Activated naive CD4-positive, alpha-beta T cell (primary cell): ENCODE measurements at places on chromosomes 6 and 20.

DNA sequence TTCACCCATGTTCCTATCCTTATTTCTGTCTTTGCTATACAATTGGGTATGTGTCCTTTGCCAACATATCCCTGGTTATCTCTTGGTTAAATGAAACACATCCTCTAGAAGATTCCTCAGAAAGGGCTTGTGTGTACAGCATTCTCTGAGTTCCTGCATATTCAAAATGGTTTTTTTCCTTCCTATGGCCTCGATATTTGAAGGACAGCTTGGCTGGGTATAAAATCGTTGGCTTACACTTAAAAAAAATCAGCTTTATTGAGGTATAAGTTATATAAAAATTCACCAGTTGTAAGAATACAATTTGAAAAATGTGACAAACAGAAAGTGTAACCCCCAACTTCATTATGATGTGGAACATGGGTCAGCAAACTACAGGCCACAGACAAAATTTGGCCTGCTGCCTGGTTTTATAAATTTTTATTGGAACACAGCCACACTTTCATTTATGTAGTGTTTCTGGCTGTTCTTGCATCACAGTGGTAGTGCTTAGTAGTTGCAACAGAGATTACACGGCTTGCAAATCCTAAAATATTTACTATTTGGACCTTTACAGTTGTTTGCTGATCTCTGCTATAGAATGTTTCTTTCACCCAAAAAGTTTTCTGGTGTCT lies 16.7 kb downstream of the PCMT1 start:
- DNase-seq, result no peak

DNA sequence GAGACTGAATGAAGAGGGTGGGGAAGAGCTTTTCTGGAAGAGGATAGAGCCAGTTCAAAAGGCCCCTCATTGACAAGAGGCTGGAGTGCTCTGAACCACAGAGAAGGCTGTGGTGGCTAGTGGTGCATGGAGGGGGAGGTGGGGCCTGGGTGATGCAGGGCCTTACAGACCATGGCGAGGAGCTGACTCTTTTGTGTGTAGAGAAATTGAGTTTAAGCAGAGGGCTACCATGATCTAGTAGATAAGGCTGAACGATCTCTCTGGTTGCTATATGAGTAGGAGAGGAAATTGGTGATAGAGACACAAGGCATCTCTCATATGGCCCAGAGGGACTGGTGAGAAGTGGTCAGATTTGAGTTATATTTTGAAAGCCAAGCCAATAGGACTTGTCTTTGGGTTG lies 137.6 kb downstream of the UST start:
- no peak for DNase-seq

DNA sequence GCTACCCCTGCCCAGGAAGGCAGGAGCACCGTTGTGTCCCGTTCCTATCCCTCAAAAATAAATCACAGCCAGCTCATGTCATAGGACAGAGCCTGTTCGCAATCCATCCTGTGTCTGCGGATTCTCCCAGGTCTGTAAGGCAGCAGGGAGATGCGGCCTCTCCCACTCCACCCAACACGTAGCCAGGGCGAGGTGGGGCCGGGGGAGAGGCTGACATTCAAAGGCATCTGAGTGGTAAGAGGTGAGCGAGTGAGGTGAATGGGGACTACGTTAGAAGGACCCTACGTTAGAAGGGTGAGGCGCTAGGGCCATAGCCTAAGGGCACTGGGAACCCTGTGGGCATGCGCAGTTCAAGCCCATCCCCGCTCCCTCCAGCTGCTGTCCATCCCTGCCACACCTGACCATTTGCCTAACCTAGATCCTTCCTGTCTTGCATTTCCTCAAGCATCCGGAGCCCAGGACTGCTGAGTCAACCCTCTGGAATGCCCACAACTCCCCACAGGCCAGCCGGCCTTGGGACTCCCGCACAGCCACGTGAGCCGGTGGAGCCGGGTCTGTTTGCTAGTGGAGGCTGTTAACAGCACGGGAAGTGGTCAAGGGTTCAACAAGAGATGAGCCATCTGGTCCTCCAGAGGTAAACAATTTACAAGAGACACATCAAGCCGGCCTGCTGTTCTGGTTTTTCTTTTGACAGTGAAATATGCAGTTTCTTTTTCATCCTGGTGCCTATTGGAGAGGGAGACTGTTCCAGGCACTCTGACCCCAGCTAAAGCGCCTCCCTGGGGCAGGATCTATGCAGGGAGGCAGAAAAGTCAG lies 45.9 kb downstream of the RIPOR3 start:
- no peak for DNase-seq

DNA sequence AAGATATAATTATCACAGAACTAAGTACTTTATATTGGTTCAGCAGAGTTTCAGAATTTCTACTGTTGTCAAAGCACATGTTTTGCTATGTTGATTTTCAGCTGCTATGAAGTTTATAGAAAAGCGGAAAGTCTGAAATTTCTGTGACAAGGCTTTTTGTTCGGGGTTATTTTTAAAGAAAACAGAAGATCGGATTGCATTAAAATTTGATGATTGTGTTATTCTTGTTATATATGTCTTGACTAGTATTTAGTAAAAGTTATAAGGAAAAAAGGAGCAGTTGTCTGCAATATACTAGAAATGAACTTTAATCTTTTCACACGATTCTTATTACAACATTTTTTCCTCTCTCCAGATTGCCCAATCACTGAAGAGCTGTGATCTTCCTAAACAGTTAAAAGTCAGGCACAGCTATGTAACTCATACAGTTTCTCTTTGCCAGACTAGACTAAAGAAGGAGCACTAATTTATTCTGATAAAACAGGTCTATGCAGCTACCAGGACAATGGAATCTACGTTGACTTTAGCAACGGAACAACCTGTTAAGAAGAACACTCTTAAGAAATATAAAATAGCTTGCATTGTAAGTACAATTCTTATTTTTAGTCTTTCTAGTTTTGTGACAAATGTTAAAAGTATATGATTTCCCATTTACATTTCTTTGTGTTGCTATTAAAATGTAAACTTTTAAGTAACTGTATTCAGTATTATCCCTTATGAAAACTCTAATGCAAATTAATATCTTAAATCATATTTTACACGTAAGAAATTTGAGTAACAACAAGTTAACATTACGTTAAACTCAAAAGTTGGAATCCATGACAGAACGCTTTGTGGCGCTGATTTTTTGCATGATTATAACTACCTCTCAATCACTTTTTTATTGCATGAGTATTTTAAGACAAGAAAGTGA lies at the start of gene ENPP3:
TSS of gene ENPP3 (plus strand) at position 423 of the 913 bp plus-strand sequence. CDS start at position 506, 83 bp downstream.
- no peak for DNase-seq

DNA sequence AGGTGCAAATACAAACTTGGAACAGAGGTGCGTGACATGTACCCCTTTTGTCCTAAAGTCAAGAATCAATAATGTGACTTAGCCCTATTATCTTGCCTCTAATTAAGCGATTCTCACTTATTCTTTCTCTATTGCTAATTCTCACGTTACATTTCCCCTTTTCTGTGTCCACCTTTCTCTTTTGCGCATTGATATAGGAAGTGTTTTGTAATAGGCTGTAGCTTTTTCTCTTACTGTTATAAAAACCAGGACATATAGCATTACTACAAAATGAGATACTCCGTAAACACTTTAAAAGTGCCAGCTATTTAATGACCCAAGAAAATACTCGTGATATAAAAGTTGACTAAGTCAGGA lies 669 bp upstream of the TMEM30A start:
- no peak for DNase-seq

DNA sequence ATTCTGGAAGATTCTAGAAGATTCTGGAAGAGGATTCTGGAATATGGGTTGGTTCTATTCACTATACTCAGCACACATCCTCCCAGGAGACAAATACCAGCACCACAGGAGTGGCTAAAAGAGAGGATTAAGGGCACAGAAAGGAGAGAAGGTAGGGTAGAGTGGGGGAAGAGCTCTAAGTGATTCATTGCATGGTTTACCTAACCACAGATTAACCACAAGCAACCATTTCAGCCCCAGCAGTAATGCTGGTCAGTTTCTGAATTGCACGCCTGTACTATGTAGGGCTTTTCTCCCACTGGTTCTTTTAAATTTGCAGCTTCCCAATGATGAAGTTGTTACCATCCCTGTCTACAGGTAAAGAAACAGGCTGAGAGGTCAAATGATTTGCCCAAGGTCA lies 192.7 kb upstream of the PMEPA1 start:
- no peak for DNase-seq

DNA sequence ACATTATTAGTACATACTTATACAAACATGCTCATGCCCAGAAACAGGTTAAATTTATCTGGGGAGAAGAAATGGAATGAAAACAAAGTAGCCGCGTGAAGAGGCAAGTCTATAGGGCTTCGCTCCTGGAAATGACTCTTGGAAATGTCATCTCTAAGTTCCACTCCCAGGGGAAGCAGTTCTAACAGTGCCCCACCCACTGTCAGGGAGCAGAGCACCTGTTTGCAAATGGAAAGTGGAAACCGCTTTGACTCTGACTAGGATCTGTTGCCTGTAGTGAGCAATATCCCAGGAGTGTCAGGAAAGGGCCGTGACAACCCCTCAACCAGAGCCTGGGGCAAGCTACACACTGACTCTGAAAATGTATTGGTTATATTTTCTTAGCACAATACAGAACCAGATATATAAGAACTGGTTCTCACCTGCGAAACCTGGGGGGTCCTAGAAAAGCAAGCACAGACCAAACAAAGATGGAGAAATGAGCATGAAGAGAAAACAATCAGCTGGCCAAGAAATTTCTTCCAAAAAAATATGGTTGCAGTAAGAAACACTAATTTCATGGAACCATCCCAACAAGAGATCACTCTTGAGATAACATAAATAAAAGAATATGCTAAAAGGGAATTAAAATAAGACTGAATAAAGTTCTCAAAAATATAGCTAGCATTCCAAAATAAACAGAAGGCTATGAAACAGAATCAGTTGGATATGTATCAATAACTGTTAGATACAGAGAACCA lies 47.5 kb upstream of the CRISP1 start:
- no peak for DNase-seq

GRCh38 chr6:35191889-35192288 lies 21.9 kb upstream of the SCUBE3 start:
- no peak for DNase-seq

DNA sequence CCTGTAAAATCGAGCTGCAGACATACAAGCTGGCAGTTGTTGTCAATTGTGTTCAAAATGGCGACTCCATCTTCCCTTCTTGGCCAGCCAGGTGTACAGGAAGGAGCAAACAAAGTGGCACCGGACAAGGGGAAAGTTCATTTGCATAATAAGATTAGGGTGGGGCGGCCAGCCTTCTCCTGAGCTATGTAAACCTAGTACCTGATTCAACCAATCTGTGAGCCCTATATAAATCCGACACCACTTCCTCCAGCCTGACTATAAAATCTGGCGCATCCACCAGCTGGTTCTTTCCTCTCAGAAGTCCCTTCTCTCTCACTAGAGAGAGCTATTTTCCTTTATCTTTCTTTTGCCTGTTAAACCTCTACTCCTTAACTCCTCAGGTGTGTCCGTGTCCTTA lies 8.1 kb upstream of the HBS1L start:
- no peak for DNase-seq

DNA sequence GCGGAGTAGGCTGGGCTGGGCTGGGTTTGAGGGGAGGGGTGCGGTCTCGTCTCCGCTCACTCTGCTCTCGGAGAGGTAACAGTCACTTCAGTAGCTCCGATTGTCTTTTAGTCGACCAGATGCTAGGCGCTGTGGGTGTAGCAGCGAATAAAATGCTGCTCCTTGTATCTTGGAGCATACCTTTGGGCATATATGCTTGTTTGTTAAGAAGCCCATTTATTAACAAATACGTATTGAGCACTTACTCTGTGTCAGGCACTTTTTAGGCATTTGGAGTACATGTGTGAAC lies 545 bp downstream of the ACTR5 start:
- no peak for DNase-seq

DNA sequence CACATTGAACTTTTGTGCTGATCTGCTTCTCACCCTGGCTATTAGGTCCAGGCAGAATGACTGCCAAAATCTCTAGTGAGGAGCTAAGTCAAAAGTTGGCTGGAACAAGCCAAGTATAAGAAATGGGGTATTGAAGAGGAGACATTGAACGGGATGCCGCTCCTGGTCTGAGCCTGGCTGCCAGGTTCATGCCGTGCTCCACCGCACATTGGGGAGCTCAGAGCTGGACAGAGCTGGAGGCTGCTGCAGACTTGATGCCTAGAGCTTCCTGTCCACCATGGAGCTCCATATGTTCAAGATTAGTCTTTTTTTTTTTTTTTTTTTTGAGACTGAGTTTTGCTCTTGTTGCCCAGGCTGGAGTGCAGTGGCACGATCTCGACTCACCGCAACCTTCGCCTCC lies 4.1 kb upstream of the IFT52 start:
- no peak for DNase-seq

DNA sequence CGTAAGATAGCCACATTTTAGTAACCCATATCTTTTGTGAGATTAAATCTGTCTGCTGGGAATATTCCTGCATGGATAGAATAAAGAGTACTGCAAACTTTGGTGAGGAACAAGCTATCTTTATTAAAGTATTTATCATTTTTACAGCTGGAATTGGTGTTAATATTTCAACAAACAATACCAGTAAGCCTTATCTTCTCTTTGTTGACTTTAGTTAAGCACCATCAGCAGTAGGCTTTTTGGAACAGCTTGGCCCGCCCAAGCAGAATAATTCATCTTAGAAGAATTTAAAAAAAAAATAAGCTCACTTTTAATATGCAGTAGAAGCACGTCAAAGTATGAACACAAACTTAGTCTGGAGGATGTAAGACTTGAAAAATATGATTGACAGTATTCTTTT lies 917.8 kb upstream of the ADGRB3 start:
- no peak for DNase-seq

GRCh38 chr20:6863798-6864201 lies 96.3 kb downstream of the BMP2 start:
- no peak for DNase-seq

- peak; percentile 13 for DNase-seq
Observed at GRCh38 chr6:13486679-13487121, 700 bp downstream of the GFOD1 start.

GRCh38 chr20:57747861-57748481 lies 38.2 kb upstream of the PMEPA1 start:
- DNase-seq, result no peak

DNA sequence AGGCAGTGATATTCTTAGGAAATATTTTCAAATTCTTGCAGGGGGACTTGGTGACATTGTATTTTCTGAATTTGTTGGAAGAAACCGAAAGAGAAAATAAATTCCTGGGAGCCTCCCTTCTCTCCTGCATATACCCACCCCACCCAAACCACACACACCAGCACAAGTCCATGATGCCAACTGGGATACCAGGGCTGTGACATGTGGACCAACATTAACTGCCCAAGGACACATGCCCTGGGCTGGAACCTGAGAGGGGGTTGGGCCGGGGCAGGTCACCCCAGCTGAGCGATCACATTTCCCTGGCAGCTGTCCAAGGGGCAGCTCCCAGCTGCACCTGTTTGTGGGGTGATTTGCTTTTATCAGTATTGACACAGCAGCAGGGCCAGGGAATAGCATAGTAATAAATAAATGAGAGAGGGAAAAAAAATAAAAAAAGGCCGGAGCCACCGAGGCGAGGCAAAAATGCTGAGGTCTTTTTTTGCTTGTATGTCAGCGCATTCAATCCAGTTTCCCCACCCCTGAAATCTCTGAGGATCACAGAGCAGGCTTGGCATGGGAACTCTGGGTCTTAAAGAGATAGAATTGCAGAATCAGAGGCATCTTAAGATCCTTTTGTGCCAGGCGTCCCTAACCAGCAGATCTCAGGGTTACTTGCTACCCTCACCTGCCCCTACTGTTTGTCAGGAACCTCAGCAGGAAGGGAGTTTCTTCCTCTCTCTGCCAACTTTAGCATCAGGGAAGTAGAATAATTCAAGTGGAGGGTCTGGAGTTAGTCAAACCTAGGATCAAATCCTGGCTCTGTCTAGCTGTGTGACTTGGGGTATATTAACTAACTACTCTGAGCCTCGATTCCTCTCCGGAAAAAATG lies 66.5 kb upstream of the PIM1 start:
- DNase-seq, result no peak

GRCh38 chr20:36885356-36885755 lies 9.4 kb downstream of the TLDC2 start:
- no peak for DNase-seq
